ENCODE measurements at places on chromosomes 12 and 14. TPM values are rescaled to one million over a fixed set of nuclear protein-coding genes. Genes with fewer than 3 reads are reported as not detected.
A peak's percentile ranks its signal among the peaks of the same experiment; 100 is the strongest.

Gene CALM1
- 156 TPM for total RNA-seq

DNA sequence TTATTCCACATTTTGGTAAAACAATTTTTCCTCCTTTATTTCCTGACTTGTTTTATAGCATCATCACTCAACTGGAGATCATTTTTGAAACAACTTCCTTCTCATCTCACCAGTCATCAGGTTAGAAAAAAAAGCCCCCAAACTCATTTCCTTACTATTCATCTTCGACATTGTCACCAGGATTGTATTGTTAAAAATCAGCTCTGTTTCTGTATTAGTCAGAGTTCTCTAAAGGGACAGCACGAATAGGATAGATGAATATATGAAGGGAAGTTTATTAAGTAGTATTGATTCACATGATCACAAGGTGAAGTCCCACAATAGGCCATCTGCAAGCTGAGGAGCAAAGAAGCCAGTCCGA lies 392.6 kb downstream of the FUT8 start:
- DNase-seq = no peak

DNA sequence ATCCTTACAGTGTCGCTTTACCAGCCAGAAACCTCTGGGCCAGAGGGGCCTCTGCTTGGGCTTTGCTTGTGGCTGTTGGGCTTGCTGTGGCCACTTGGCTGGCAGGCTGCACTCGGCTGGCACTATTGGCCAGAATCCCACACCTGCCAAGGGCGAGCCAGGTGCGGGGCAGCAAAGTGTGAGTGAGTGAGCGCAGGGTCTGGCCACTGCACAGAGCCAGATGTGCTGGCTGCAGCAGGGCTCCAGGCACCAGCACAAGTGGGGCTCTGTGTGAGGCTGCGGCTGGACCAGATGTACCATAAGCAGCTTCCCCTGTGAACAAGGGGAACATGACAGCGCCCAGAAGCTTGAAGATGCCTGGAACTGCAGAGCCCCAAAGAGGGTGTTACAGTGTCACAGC lies 33.5 kb upstream of the ARID2 start:
- peak; percentile 47 for DNase-seq

Gene KRT82
- total RNA-seq = not detected

DNA sequence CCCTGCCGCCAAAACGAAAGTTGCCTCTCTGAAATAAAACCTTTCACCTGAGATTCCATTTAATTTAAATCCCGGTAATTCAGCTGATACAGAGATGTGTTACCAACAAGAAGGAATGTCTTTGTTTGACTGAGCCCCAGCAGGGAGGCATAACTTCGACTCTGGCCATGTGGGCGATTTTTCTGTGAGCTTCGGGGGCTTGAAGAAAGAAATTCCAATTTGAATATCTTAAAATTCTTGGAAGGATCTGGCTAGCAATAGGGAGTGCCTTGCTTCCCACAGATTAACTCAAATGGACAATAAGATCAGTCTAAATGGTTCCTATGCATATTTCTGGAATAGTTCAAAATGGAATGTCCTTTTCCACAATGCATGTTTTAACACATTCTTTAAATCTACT lies 252.5 kb upstream of the TMPO start:
- DNase-seq = no peak

- no peak for DNase-seq
Measured at GRCh38 chr14:68223631-68224030, 404.1 kb downstream of the RAD51B start.

DNA sequence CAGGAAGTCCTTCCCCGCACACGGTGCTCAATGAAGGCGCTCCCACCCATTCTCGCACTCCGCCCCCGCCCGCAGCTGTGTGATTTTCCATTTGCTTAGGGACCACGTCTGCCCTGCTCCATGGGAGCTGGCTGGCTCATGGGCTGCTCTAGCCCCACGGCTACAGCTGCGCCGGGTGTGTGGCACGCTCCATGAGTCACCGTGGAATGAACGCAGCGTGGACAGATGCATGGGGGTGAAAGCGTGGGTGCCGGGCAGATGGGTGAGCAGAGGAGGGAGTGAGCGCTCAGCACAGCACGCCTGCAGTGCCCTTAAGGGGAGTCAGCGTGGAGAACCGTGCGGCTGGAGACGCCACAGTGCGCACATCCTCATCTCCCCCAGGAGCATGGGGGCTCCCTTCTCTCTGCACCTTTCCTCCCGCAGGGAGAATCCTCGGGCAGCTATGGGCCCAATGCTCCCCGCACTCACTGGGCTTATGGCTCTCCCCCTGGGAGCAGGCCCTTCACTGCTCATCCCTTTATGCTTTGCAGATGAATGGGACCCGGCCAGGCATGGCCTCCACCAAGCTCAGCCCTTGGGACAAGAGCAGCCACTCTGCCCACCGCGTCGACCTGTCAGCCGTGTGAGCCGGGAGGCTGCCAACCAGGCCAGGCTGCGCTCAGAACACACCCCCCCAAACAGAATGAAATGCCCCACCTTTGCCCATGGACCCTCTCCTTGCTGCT lies 185.1 kb downstream of the ADGRD1 start:
- no peak for DNase-seq

DNA sequence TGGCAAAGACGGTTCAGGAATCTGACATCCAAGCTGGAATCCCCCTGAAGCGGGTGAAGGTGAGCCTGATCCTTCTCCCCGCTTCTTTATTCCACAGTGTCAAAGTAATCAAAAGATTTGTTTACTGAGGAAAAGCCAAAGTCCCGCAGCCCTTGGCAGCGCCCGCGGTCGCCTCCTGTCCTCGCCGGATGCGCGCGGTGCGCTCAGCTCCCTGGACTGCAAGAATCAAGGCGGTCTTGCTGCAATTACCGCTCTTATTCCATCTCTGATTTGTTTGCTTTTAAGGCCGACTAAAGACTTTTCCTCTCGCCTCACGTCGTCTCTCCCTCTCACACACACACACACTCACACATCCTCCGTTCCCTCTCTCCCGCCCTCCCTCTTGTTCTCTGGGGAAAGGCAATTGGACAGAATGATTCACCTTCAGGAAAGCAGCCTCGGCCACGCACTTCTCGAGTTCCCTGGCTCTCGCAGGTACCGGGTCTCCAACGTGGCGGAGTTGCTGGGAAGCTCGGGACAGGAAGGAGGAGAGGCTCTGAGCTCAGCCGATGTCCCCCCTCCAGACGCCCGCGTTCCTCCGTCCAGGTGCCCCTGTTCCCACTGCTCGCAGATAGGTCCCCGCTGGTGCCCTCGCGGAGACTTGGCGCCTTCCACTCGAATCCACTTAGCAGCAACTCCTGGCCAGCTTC lies 68.6 kb upstream of the USP15 start:
- peak; percentile 65 for DNase-seq

GRCh38 chr14:89920056-89920455 lies 34.5 kb downstream of the EFCAB11 start:
- no peak for DNase-seq

Gene KRT73
- not detected for total RNA-seq

Gene NGB
- total RNA-seq = not detected

Gene HCAR1
- not detected for total RNA-seq

Gene CACNA2D4
- 2.0 TPM for total RNA-seq

GRCh38 chr14:64812412-64812811 lies 67.3 kb downstream of the SPTB start:
- peak; percentile 70 for DNase-seq

Gene LRFN5
- total RNA-seq = 0.93 TPM

Gene SLC6A12
- 0.37 TPM for total RNA-seq

Gene STAC3
- 0.46 TPM for total RNA-seq

- no peak for DNase-seq
Measured at GRCh38 chr14:78721756-78722480, 551.7 kb downstream of the NRXN3 start.

- no peak for DNase-seq
Measured at GRCh38 chr12:124537525-124538193, 29.8 kb downstream of the NCOR2 start.

DNA sequence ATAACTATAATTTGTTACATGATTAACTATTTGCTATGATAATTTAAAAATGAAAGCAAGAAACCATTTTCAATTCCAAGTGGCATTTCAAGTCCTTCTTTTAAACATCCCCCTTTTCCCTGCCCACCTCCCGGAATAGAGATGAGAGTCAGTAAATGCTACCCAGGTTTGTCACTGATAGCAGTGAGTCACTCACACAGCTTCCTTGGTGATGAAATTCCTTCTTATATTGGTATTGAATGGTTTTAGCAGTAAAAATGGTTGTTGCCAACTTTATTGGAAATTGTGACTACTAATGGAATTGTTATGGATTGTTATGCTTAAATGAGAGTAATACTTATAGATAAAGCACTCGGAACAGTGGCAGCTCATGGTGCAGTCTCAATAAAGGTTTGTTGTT lies 90.5 kb downstream of the PPM1A start:
- DNase-seq = no peak

DNA sequence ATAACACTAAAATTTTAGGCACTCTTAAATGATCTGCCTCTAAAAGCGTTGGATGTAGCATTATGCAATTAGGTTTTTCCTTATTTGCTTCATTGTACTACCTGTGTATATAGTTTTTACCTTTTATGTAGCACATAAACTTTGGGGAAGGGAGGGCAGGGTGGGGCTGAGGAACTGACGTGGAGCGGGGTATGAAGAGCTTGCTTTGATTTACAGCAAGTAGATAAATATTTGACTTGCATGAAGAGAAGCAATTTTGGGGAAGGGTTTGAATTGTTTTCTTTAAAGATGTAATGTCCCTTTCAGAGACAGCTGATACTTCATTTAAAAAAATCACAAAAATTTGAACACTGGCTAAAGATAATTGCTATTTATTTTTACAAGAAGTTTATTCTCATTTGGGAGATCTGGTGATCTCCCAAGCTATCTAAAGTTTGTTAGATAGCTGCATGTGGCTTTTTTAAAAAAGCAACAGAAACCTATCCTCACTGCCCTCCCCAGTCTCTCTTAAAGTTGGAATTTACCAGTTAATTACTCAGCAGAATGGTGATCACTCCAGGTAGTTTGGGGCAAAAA lies 4.1 kb downstream of the CDKN1B start:
- DNase-seq = no peak

DNA sequence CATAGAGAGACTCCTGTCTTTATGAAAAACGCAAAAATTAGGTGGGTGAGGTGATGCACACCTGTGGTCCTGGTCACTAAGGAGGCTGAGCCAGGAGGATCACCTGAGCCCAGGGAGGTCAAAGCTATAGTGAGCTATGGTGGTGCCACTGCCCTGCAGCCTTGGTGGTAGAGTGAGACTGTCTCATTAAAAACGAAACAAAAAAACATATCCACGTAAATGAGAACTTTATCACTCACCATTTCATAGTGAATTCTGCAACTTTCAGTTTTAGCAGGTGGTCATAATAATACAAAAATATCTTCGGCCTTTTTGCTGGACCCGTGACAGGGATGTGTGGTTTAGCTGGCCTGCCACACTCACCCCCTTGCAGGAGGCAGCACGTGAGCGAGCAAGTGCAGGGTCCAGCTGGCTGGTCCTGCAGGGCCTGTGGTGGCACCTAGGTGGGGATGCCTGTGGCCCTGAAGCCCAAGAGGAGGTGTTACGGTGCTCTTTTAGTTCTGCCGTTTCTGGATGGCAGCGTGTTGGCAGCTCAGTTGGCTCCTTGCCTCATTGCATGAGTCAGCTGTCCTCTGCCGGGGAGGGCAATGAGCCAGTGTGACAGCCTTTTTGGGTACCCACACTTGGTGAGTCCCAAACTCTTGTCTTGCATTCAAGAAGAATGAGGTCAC lies 1330.7 kb upstream of the TMEM132C start:
- peak; percentile 64 for DNase-seq

DNA sequence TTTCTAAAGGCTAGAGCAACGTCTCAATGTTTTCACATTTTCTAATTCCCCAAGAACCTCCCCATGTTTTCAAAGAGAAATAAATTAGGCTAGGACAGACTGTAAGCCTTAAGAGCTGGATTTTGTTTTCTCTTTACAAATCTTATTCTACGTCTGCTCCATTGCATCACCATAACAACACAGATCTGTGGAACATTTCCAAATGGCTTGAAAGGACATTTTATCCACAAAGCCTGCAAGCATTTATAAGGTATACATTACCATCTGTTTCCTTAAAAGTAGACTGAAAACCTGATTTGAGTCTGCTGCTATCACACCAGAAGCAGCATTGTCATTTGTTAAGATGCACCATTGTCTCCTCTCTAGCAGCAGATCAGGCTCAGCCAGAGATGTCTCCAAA lies 115.3 kb upstream of the PLEKHA5 start:
- DNase-seq = no peak

Gene TAS2R43
- 0.25 TPM for total RNA-seq

- no peak for DNase-seq
Measured at GRCh38 chr12:74578486-74578885, 40.9 kb downstream of the ATXN7L3B start.

Gene NYNRIN
- 5.0 TPM for total RNA-seq

DNA sequence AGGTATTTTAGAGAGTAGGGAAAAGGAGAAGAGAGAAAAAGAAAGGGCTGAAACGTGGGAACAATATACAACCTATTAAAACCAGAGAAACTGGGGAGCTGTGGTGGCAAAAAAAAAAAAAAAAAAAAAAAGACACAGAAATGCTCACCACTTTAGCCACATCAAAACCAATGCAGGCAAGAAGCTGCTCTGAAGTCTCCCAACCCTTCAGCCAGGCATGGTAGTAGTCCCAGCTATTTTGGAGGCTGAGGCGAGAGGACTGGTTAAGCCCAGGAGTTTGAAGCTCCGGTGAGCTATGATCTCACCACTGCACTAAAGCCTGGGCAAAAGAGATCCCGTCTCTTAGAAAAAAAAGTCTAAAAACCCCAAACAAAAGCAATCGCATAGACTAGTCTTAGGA lies 33.2 kb downstream of the DENND5B start:
- DNase-seq = no peak

GRCh38 chr12:72570601-72571000 lies 298.4 kb downstream of the TRHDE start:
- no peak for DNase-seq

Gene DPY19L2
- 3.4 TPM for total RNA-seq

Gene ZC2HC1C
- total RNA-seq = 5.6 TPM

Gene CBLN3
- total RNA-seq = 0.49 TPM

GRCh38 chr14:100683578-100683977 lies 43.1 kb upstream of the DLK1 start:
- no peak for DNase-seq

Gene MBD6
- total RNA-seq = 55.7 TPM

Gene ZNF385A
- 1.2 TPM for total RNA-seq

Gene PTGDR
- 0.04 TPM for total RNA-seq

- DNase-seq = peak; percentile 32
Measured at GRCh38 chr12:101619858-101620761, 25.3 kb downstream of the MYBPC1 start.

- DNase-seq = no peak
Measured at GRCh38 chr12:2364631-2365051, 311.9 kb downstream of the CACNA1C start.

Gene ACOT6
- not detected for total RNA-seq

- no peak for DNase-seq
Measured at GRCh38 chr14:60257865-60258264, 8.8 kb downstream of the PPM1A start.

DNA sequence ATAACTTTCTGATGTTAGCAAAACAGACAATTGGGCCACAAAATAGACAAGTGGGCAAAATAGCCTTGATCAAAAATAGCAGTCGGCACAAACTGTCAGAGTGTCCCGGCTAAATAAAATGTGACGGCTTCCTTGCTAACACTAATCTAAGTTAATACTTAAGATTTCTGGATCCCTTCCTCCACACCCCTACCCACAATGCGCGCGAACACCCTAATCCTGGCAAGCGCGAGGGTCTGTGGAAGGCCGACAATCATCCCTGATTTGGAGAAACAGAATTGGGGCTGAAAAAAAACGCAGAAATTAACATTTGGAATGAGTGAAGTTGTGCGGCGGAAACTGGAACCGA lies 489 bp downstream of the CEP290 start:
- no peak for DNase-seq

Gene ASB2
- total RNA-seq = 0.37 TPM

Gene AICDA
- not detected for total RNA-seq

Gene LPAR5
- total RNA-seq = 1.1 TPM

GRCh38 chr12:3980504-3981272 lies 107.5 kb upstream of the PARP11 start:
- DNase-seq = no peak
